Right ventricle myocardium inferior (tissue), 1 donor: ENCODE measurements at places on chromosomes 7 and 10.

- peak; percentile 44 for DNase-seq
Measured at GRCh38 chr10:71737001-71737833, 17.6 kb upstream of the C10orf105 start.

GRCh38 chr10:505419-505818 is 184.0 kb downstream of the DIP2C start:
- no peak for DNase-seq

DNA sequence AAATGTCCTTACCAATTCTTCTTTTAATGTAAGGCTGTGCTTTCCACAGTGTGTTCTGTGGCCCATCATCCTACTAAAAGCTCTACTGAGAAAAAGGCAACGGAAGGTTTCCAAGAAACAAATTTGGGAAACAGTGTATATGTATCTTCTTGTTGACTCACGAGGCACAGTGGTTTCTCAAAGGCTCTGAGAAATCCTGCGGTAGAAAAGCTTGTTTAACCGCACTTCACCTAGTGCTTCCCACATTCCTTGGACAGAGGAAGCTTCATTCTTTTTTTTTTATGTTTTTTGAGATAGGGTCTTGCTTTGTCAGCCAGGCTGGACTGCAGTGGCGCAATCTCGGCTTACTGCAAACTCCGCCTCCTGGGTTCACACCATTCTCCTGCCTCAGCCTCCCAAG is 84.5 kb downstream of the TACC2 start:
- no peak for DNase-seq

- DNase-seq, result no peak
Measured at GRCh38 chr10:846126-846685, 85.3 kb downstream of the LARP4B start.

DNA sequence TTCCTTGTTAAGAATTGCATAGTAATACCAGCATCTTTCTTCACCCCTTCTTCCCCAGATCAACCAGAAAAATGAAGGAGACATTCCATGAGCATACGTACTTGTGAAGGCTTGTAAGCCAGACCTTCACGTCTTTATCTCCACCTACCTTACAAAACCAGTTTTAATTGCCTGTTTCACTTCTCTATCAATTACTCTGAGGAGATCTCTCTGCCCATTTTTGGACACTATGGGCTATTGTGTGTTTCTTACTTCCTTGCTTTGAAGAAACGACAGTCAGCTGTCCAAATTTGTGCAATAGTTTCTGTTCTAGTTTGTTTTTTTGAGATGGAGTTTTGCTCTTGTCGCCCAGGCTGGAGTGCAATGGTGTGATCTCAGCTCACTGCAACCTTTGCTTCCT is 349.7 kb upstream of the MBL2 start:
- DNase-seq, result no peak

GRCh38 chr7:98872328-98872924 is 2.6 kb upstream of the TMEM130 start:
- DNase-seq, result no peak

GRCh38 chr7:40848541-40849221 is 713.9 kb downstream of the SUGCT start:
- DNase-seq, result no peak

- no peak for DNase-seq
Measured at GRCh38 chr10:62199584-62199983, 69.1 kb downstream of the RTKN2 start.

- DNase-seq, result no peak
Measured at GRCh38 chr10:16843252-16843870, 26.1 kb upstream of the RSU1 start.

GRCh38 chr7:126776498-126776897 is 476.2 kb downstream of the GRM8 start:
- DNase-seq, result no peak

DNA sequence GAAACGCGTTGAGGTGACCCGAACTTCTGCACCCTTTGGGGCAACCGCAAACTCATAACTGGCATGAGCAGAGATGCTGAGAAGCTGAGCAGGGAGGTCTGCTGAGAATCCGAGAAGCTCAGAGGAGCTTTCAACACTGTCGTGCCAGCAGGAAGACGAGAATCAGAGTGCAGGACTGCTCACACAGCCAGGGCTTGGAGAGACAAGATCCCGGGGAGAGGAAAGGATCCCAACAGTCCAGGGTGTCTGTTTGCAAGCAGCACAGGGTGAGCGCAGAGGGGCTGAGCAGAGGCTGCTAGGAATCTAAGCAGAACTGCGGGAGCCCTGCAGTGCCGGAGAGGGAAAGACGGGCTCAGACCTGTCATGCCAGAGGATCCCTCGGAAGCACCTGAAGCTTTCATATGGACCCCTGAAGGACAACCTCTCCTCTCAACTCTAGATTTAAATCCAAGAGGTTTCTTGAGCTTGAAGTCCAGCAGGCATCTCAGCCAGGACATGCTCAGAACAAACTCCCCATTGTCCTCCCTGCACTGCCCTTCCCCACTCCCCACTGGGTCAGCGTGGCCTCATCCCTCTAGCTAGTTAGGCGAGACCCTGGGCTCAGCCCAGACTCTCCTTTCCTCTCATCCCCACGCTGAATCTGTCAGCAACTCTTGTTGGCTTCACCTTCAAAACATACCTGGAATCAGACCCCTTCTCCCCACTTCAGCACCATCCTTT is 40.7 kb downstream of the FOXL3 start:
- DNase-seq, result peak; percentile 32

- DNase-seq, result peak; percentile 80
Measured at GRCh38 chr10:132229834-132230556, 43.2 kb downstream of the DPYSL4 start.

- DNase-seq, result no peak
Measured at GRCh38 chr7:92403760-92404074, 43.6 kb upstream of the GATAD1 start.

DNA sequence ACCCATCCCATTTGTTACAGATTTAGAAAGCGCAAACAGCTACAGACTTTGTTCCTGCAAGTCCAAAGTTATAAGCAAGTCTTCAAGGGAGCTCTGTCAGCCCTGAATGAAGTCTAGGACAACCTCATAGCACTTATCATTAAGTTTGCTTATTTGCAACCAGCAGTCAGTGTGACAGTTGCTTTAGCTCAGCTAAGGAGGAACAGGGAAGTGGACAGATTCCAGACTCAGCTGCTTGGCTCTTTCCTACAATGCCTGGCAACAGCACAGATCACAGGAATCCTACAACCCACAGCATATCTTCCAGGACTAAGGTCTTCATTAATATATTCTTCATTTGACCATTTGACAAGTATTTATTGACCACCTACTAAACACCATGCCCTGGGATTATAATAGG is 17.4 kb upstream of the KIF5B start:
- no peak for DNase-seq
